ENCODE measurements at places on chromosomes 13 and 19.

GRCh38 chr13:32153056-32153455 lies 121.5 kb downstream of the FRY start:
- DNase-seq = no peak

- DNase-seq = no peak
These were observed 85.8 kb upstream of the UBL3 start for GRCh38 chr13:29936051-29936813.

DNA sequence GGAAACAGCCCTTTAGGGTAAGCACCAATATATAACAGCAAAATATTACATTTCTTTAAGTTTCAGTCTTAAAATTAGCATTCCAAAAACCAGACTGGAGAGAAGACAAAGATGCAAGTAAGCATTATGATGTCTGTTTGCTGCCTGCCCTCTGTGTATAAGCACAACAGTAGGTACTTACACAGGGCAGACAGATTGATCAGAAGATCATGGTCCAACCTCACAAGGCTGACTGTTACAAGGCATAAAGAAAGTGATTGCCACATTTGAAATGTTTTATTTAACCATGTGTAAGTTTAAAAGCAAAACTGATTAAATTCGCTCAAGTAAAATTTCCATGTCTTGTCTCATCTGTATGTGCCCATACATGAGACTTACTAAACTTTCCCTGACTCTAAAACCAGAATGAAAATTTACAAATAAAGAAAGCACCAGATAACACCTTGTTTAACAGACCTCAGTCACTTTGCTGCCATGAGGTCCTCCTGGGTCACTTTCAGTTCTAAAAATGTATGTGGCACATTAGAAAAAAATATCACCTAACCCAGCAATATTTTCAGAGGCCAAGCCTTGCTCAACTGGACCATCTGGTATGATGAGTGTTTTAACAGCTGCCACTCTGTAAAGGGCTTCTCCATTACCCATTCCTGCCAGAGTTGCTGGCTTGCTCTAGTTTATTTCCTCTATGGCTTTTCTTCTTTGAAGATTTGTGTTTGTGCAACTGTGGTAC lies 297.0 kb downstream of the RBM26 start:
- DNase-seq = no peak

DNA sequence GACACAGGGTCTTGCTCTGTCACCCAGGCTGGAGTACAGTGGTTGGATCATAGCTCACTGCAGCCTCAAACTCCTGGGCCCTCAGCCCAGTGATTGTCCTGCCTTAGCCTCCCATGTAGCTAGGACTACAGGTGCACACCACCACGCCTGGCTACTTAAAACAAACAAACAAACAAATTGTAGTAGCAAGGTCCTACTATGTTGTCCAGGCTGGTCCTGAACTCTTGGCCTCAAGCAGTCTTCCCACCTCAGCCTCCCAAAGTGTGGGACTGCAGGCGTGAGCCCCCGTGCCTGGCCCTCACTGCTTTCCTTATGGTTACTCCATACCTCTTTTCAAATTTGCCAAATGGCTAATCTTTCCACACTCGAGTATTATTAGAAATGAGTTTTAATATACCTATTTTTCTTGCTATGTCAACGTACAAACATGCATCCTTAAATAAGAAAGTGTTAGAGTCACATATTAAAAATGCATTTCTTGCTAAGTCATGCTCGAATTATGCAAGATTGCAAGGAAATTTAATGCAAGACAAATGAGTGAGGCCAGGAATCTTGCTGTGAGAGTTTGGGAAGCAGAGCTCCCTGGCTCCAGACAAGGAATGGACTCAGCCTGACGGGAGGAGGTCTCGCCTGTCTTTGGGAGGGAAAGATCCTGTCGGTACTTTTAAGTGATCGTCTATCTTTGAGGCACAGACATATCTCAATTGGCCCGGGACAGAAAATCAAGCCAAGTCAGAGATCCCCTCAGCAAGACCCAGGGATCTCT lies 39.4 kb downstream of the RFX2 start:
- DNase-seq = peak; percentile 69
